ENCODE measurements at places on chromosomes 16 and 17.

DNA sequence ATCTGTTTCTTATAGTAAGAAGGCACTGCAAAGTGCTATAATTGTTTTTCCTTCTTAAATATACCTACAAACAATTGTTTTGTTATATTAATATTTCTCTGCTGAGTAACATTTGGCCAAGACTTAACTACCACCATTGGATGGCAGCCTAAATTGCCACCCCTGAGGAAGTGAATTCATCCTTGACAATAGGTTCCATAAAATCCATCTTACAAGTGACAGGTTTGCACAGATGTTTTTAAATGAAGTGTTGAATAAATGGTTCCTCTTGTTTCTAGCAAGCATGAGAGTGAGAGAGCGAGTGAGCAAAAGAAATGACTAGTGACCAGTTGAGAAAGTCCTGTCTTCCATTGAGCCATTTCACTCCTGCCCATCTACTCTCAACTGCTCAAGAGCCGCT, 8.3 kb upstream of the MPHOSPH6 start:
- no peak for DNase-seq

DNA sequence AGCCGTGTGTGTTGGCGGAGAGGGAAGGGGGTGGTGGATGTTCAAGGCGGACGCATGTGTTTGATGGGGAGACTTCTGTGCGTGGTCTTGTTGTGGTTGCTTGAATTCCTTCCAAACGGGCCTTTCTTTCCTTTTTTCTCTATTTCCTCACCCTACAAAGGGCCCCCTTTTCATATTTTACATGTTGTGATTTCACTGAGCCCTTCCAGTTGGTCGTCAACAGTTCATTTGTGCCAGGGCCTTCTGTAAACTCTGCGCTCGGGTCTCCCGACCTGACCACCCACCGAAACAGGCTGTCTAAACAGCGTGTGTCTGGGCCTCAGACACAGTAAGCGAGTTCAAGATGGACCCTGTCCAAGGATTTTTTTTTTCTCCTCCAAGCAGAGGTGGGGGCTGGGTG, 228.4 kb downstream of the IRF8 start:
- DNase-seq, result no peak

- DNase-seq, result no peak
These were observed 112.1 kb upstream of the MYOCD start for GRCh38 chr17:12553625-12554024.

DNA sequence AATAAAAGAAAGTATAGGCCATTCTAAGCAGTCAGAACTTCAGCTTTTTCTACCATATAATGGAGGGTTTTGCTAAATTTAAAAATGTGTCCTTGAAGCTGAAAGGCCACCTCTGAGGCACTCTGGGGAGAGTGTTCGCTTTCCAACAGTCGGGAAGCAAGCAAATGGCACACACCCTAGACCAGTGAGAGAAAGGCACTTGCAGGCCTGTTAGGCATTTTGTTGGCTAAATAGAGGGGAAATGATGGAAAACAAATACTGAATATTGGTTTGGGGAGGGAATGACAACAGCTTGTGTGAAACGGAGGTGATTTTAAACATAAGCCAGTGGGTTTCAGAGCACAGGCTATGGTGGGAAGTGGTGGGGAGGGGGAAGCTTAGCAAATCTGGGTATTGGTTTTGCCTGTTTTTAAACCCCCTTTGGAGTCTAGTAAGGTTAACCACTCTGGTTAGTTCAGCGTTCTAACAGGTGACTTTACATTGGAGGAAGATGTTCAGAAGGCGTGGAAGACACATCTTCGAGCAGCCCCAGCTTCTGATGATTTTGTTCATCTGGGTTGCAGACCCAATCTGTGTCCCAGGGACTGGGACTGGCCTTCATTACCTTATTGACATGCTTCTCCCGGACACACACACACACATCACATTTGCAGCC, 90.5 kb downstream of the PRKCA start:
- DNase-seq, result no peak

DNA sequence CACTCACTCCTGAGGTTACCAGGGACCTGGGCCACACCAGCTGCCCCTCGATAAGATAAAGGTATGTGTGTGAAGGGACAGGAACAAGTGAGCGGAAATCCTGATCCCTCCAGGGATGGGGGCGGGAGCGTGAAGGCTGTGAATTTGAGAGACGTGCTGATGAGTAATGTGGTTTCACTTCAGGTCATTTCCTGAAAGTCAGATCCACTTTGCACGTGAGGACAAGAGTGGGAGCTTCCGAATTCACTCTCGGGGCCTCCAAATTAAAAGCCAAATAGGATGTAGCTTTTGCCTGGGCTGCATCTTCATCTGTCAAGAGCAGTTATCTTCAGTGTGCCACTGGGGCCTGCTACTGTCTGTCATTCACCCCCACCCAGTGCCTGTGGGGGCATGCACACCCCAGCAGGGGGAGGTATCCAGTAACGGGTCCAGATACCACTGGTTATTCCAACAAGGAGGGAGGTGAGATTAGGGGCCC, 87.4 kb upstream of the LHX1 start:
- no peak for DNase-seq

GRCh38 chr16:2955438-2955778, 8.7 kb upstream of the KREMEN2 start:
- no peak for DNase-seq

DNA sequence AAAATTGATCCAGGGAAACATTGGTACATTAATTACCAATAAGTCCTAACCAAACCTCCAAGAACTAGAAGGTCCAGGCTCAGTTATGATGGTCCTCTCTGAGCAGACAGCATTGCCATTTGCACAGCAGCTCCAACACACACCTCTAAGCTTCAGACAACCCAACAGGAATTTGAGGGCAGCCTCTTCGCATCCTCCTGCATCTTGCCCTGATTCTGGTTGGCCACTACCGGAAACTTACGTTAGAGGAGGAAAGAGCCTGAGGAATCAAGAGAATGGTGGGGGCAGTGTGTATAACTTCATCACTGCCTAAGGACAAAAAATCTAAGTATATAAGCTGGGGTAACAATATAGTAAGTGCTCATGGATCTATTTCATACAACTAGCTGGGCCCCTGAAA, 15.7 kb downstream of the FAM117A start:
- DNase-seq, result no peak

- no peak for DNase-seq
These were observed 17.0 kb upstream of the DNASE1 start for GRCh38 chr16:3637371-3637923.

- no peak for DNase-seq
These were observed 19.2 kb upstream of the HOXB13 start for GRCh38 chr17:48747445-48748363.

DNA sequence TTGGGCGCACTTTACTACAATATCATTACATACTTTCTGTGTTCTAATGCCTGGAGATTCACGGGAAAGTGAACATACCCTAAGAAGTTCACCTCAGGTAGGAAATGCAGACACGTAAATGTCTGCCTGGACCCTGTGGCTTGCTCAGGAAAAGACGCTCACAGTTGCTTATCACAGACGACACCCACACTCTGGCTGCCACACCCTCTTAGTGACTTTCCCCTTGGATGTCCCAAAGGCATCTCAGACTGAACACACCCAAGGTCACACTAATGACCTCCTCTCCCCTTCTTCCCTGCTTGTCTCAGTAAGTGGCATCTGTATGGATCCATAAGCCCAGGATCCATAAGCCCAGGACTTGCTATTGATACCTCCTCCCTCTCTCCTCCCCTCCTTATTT, 32.6 kb downstream of the CDRT15 start:
- no peak for DNase-seq

DNA sequence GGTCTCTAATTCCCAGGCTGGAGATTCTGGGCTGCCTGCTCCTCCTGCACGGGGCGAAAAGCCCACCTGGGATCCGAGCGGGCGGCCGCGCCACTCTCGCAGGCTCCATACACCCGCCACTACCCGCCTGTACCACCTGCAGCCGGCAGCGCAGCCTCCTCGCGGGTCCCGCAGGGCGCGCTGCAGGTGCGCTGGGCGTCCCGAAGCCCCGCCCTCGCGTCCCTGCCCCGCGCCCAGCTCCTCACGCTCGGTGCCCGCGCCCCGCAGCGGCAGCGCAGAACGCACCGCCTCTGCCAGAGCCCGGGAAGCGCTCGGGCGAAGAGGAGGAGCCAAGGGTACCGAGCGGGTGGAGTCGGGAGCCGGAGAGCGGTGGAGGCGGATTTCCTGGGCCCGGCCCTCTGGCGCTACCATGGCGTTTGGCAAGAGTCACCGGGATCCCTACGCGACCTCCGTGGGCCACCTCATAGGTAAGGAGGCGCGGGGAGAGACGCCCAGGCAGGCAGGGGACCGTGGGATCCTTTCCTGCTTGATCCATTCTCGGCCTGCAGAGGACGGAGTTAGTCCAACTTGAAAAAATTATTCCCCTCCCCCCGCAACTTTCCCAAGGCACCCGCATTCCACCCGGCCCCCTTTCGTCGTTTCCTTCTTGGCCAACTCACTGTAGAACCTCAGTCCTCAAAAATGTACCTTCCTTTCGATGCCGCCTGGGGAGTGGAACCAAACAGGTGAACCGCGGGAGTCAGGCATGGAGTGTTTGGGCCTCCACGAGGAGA, at the start of gene TOM1L1:
Gene TOM1L1, plus strand, starts transcription at position 396 of the 773 bp plus-strand sequence. Its CDS starts 14 bp downstream, at position 410.
- DNase-seq, result no peak

DNA sequence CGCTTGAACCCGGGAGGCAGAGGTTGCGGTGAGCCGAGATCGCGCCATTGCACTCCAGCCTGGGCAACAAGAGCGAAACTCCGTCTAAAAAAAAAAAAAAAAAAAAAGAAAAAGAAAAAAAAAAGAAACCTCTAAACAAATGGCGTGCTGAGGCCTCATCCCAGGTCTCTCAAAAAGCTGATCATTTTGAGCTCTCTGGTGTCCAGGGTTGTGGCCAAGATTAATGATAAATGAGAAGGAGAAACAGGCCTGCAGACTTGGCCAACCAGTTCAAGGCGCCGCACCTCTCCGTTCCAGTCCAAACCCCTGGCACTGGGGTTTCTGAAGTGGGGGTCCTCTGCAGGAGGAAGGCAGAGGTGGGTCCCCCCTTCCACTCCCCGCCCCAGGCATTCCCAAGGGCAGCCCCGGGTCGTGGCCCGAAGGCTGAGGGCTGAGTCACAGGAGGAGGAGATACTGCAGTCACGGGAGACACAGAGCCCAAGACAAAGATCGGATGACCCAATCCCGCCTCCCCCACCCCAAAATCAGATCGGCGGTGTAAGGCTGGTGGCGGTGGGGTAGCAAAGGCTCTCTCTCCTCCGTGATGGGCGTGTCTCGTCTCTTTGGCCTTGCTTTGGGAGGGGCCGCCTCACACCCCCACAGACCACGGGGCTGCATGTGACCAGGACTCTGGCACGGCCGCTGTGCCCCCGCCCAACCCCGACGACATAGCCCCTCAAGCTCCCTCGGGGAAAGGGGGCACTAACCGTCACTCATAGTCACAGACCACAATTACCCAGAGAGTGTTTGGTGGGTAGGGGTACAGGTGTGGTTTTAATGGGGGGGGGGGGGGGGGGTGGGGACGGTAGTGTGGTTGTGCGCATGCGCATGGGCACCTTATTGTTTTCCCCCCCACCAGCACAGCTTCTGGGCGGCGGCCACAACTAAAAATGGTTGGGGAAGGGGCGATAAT, 1.1 kb downstream of the VAT1 start:
- DNase-seq, result peak; percentile 46

DNA sequence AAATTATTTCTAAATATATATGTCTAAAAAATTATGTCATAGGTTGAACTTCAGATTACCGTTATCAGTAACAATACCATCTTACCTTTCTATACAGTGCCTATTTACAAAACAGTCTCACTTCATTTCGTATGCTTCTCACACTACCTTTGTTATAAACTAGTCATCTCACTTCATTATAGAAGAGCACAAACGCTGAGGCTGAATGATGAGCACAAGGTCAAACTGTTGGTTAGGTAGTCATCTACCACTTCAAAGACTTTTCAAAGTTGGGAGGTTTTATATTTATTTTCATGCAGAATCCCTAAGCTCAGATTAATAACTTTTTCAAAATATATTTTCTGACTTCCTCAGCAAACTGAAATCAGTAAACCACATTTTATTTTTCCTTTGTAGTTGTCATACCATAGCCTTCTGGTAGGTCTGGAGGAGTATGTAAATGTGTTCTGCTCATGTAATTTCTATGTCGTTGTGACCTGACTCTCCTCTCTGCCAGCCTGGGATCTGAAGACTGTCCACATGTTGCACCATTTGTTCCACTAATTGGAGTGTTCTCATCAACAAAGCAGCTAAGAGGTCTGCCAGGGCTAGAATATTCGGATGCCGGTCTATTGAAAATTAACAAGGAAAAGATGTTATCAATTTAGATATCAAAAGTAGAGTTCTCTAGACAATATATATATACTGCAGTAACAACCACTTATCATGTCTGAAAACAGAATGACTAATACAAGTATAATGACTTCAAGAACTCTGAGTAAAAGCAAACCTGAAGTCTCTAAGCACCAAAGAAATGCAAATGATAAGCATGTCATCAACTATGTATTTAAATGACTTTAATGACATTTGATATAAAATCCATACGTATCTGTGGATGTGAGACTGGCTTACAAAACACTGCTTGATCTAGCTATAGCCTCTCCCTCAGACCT, 73.9 kb downstream of the CEP95 start:
- DNase-seq, result no peak

GRCh38 chr17:17626151-17626805, 34.8 kb upstream of the PEMT start:
- no peak for DNase-seq
